ENCODE measurements at places on chromosomes 7 and 10.

DNA sequence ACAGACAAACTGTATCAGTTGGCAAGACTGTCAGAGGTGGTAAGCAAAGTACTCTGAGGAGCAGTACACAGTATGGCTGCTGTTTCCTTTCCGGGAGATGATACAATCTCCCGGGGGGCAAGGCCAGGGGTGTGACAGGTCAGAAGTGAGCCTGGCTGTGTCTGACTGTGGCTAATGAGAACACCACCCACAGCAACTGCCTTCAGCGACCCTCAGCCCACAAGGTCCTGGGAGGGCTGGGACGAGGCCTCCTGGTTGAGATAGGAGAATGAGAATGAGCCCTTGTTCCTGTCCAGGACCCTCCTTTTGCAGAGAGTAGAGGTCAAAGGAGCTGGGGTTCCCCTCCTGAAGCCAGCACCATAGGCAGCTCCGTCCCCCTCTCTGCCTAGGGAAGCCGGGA, 421.7 kb downstream of the TCERG1L start:
- DNase-seq, result no peak

- no peak for DNase-seq
Measured at GRCh38 chr7:69843653-69844052, 245.4 kb downstream of the AUTS2 start.

DNA sequence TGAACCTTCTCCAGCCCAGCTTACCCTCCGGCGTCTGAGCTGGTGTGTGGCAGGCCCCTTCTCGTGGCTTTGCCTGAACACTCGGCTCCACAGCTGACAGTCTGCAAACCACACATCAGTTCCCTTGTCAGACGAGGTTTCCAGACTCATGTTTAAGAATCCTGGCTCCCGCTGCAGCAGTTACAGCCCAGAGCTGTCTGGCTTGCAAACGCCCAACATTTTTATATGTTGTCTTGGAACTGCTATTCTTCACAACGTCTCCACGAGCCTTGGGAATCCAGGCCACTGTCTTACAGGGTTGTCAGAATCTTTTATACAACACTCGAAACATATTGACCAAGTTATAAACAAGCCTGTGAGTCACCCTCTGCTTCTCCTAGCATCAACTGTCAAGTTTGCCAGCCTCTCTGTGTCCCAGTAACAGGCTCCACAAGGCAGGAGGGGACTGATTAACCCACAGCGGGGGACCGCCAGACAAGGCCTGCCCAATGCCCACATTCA, 68.1 kb downstream of the TNS3 start:
- no peak for DNase-seq

GRCh38 chr10:31586723-31587638, 268.0 kb downstream of the ZEB1 start:
- no peak for DNase-seq

DNA sequence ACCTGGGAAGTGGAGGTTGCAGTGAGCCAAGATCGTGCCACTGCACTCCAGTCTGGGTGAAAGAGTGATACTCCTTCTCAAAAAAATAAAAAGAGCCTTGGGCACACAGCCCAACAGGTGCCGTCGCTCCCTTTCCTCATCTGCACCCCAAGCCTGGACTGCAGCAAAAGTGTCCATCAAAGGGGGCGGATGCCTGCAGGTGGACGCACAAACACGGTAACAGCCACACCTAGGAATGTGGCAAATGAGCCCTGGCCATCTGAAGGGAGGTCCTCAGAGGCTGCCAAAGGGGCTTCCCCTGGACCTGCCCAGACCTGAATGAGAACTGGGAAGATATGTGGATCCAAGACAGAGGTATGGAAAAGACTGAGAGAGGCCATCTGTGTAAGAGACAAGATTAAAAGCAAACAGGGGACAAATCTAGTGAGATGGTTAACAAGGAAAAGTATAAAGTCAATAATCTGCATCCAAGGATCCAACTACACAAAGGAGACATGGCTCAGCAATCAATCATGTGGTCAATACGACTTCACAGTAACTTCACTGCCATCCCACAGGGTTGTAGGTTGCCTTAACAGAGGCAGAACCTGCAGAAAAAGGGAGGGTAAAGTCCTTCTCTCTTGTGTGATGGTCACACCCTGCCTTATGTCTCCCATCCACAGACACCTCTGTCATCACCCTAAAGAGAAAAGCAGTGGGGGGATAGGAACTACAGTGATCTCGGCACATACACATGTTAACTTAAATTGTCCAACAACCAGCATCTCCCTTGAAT, 25.4 kb downstream of the DRGX start:
- DNase-seq, result no peak

DNA sequence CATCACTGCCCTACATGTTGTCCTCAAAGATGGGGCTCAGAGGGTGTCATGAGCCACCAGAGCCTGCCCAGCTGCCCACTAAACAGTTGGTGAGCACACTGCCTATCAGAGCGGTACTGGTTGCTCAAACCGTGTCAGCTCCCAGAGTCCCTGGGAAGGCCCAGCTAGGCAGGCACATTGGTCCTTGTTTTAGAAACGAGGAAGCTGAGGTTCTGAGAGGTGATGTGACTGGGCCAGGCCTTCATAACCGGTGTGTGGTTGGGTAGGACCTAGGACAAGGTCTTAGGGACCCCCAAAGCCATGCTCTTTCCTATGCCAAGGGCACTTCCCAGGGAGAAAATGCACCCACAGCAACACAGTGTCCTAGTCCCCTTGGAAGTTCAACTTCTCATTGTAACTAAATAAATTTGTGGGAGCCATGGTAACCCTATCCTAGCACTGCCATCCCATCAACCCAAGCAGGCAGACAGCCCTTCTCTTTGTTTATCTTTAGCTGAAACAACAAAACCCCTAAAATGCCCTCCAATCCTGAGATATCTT, 174.7 kb upstream of the PDE1C start:
- DNase-seq, result no peak

DNA sequence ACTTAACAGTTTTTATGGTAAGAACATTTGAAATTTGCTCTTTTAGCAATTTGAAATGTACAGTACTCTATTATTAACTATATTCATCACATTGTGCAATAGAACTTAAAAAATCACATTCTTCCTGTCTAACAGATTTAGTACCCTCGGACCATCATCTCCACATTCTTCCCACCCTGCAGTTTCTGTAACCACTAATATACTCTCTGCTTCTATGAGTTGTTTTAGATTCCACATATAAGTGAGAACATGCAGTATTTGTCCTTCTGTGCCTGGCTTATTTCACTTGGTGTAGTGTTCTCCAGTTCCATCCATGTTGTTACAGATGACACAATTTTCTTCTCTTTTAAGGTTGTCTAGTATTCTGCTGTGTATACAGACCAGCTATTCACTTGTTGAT, 88.9 kb upstream of the SEC61G start:
- DNase-seq, result no peak

DNA sequence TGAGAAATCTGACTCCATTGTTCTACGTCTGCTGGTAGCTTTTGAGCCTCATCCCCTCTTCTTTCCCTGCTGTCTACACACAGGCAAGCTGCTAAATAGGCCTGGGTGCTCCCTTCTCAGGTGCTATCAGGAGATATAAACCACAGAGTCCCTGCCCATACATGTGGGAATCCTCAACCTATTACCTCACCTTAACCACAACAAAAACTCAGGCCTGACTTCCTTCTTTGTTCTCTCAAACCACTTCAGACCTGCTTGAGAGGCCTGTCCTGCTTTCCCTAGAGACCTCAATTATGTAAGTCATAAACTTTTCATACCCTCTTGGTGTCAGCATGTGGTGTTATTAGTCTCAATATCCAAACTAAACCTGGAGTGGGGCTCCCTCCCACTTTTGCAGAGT, 75.0 kb upstream of the MAGI2 start:
- DNase-seq, result no peak

DNA sequence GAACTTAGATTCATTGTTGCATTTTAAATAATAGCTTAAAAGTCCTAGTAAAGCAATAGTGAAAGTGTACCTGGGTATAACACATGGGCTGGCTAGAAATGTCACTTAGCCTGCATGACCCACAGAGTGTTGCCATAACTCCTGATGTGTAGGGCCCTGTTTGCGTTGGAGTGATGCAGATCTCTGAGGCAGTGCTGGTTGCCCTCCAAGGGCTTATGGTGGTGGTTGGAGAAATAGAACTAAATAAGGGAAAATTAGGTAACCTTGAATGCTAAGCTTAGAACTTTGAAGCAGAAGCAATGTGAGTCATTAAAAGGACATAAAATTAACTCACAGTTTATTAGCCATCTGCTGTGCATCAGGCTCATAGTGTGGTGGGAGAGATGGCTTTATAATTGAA, 105.7 kb downstream of the CCNY start:
- peak; percentile 67 for DNase-seq

GRCh38 chr7:158737064-158737695, 32.6 kb upstream of the NCAPG2 start:
- no peak for DNase-seq

DNA sequence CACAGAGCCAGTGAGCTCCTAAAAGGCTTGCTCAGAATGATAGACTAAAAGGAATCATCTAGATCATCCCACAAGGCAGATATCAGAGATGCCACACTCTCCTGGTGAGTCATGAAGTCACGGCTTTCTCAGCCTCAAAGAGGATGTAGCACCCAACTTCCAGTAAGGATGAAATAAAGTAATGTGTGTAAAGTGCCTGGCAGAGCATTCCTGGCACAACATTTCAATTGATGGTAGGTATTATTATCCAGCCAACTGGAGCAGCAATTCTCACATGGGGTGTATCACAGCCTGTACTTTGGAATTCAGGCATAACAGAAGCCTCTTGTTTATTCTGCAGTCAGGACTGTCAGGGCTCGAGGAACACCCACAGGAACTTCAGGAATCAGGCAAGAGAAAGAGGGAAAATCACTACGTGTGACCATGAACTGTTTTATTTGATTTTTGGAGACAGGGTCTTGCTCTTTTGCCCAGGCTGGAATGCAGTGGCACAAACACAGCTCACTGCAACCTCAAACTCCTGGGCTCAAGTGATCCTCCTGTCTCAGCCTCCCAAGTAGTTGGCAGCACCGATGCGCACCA, 5.3 kb upstream of the NAT16 start:
- DNase-seq, result no peak

Data from DMS 273 treated with DMSO at 0.1 percent for 48 hours (cell line).